Activated gamma-delta T cell treated with anti-CD3 and anti-CD28 coated beads, Interleukin-2, amount 50 U/mL, for 16 hours (primary cell): ENCODE measurements at places on chromosomes 6 and 20.

GRCh38 chr6:53734473-53735299 is 60.1 kb upstream of the LRRC1 start:
- no peak for DNase-seq

DNA sequence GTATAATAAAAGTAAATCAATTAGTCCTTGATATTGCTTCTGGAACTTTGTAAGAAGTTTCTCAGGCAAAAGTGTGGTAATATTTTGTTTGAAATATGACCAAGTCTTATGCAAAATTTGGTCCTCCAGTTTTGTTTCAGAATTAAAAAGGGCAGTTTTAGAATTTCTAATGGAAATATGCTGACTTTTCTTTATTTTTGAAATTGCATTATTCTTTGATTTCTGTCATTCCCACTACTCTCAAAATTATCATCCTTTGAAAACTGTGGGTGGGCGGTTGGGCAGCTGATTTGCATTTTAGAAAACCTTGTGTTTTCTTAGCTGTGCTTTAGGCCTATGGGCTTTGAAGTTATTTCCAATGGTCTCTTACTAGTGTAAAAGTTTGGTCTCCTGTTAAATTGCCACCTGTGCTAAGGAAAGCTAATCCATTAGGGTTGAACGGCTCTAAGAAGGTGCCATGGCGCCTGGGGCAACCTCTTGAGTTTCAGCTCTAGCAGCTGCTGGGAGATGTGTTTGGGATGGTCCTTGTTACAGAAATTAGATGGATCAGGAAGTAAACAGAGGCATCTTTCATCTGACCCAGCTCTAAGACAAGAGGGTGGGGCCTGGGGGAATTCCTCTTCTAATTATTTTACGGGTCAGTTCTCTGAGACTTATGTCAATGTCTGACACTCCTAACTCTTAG is 880.8 kb upstream of the SLC35B3 start:
- DNase-seq: no peak

- DNase-seq: no peak
Measured at GRCh38 chr20:54172532-54172855, 1.3 kb downstream of the CYP24A1 start.

DNA sequence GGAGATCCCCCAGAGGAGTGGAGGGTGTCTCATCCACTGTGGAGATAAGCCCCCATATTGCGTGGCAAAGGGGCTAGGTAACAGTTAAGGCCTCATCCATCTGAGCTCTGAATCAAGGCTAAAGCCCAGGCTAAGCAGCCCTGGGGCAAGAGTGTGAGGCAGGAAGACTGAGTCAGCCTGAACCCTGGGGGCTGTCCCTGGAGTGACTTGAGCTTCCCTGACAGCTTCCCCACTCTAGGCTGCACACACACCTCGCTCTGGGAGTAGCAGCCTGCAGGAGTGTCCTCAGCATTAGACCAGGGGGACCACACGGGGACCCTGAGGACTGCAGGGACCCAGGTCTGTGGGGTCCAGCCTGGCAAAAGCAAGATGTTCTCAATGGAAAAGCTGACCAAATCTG is 27.9 kb downstream of the UBD start:
- no peak for DNase-seq

DNA sequence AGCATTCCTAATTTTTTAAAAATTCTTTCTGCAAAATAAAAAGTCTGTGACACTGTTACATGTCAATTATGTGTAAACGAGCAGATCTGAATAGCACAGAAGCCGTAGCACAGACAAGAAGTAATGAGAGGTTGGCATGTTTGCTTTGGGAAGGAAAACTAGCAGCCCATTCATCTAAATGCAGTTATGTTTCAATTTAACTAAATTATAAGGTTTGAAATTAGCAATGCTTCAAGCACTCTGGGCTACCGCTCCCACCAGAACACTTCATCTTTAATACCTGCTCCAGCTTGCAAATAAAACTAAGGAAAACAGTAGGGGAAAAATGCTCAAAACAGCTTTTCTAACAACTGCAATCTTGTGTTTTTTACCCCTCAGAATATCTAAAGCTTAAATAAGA is 73.9 kb downstream of the PTPRK start:
- DNase-seq: no peak

GRCh38 chr6:111612379-111612778 is 6.7 kb upstream of the TRAF3IP2 start:
- DNase-seq: no peak

GRCh38 chr20:38029453-38029852 is 3.8 kb downstream of the TTI1 start:
- DNase-seq: no peak

DNA sequence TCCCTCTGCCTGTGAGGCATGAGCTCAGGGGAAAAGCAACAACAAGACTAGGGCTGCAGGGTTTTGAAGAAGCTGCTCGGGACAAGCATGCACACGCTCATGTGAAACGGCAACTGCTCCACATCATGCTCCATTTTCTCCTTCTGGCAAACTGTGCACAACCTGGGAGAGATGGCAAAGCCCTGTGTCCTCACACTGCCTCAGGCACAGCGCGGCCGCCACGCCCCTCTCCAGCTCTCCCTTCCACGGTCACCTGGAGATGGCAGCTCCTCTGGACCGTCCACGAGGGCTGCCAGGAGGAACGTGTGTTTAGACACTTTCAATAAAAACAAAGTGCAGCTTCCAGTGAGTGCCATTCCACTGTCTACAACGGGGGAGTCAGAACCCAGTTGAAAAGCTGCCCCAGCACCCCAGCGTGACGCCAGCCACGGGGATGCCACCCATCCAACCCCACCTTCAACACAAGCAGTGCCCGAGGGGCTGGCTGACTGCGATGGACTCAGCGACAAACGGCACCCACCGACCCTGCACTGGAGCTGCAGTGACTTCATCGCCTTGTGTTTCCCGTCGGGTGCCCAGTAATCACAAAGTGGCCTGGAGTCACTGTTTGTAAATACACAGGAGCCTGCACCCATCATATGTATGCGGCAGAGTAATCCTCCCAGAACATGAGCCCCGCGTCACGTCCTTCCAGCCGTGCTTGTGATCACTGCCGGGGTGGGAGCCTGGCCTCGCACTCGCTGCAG is 16.1 kb downstream of the SMOC2 start:
- DNase-seq: no peak

GRCh38 chr20:57007171-57007540 is 259.3 kb downstream of the BMP7 start:
- no peak for DNase-seq

GRCh38 chr20:10631126-10631525 is 42.7 kb downstream of the JAG1 start:
- DNase-seq: no peak

GRCh38 chr6:147651249-147652063 is 143.0 kb downstream of the SAMD5 start:
- no peak for DNase-seq

DNA sequence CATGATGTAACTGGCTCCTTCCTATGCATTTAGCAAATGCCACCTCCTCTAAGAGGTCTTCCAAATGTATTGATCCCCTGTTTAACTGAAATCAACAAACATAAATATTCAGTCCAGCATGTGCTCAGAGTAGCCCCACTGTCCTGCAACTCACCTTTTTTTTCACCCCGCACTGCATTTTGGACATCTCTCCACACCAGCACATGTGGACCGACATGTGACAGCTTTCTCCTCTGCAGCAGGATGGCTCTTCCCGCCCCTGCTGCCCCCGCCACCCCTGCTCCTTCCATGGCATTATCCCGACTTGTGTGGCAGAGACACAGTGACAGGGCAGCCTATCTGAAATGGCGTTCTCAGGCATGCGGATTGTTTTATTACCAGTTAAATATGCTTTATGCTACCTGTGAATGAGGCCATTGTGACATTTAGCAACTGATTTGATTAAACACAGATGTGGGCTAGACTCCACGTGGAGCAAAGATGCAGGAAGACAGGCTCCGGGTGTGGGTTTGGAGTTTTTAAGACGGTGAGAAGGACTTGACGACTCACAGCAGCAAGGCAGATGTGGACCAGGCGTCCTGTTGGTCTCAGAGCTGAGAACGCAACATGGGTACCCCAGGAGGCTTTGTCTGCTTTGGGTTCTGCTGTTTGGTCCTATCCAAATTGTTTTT is 161.2 kb downstream of the EYA2 start:
- no peak for DNase-seq

DNA sequence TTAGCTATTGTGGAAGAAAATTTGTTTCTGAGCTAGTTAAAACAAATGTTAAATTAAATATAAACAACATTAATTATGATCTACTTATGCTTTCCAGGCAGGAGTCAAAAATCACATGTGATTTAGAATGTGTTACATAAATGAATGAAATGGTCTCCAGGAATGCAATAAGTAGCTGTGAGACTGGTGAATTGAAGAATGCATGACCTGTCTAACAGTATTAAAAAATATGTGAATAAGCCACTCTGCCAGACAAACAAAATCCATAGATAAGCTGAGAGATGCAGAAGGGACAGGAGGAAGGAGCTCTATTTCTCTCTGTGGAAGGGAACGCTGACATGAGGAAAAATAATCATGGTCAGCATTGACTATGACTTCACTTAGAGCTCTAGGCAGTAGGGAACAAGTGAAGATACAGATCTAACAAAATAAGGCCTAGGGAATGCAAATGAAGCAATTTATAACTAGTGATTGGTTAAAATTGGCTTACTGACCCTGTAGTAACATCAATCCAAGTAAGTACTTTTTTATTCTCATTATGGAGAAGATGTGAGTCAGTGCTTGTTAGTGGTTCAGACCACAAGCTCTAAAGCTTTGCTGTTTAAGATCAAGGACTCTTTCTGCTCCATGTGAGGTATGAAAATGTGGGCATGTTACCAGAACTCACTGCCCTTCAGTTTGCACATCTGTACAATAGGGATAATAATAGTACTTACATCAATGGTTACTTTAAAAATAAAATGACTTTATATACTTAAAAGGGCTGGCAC is 432.6 kb downstream of the MMUT start:
- no peak for DNase-seq

GRCh38 chr6:91278416-91278815 is 691.5 kb upstream of the MAP3K7 start:
- no peak for DNase-seq

GRCh38 chr6:132812756-132813172 is 1.6 kb upstream of the RPS12 start:
- no peak for DNase-seq

- DNase-seq: no peak
Measured at GRCh38 chr6:158039178-158039557, 57.5 kb downstream of the SYNJ2 start.

- no peak for DNase-seq
Measured at GRCh38 chr20:37345339-37346235, at the start of gene SRC. SRC (plus strand) TSS chr20:37346140; CDS start chr20:37384154, 38,014 bp downstream.

DNA sequence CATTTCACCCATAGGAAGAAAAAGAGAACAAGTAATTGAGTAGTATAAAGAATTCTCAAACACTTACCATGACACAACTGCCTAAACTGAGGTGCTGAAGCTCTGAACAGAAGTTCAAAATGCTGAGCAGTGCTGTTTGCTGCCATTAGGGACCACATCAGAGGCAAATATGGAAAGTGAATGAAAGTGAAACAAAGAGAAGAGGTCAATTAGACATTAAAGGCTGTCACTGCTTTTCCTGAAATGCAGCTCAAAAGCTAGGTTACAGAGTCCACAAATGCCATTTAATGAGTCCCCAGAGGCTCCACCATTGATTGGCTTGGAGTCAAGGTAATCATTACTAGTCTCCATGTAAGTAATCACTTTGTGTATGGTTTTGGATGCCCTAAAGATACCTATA is 46.1 kb downstream of the POU3F2 start:
- DNase-seq: no peak

GRCh38 chr6:73262671-73263569 is at the start of gene KHDC1:
KHDC1 (minus strand) TSS chr6:73263196; CDS start chr6:73242517, 20,679 bp downstream.
- peak; percentile 29 for DNase-seq

DNA sequence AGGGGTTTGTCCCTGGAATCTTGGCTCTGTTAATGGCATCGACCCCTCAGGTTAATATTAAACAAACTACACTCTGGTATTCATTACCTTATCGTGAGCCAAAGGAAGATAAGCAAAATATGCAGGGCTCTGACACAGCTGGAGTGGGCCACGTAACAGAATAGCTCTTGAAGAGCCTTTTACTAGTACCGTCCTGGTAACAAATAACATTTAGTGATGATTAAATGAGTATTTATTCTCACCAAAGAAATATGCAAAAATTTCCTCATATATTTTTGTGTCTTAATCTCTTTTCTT is 20.1 kb upstream of the UTRN start:
- no peak for DNase-seq

DNA sequence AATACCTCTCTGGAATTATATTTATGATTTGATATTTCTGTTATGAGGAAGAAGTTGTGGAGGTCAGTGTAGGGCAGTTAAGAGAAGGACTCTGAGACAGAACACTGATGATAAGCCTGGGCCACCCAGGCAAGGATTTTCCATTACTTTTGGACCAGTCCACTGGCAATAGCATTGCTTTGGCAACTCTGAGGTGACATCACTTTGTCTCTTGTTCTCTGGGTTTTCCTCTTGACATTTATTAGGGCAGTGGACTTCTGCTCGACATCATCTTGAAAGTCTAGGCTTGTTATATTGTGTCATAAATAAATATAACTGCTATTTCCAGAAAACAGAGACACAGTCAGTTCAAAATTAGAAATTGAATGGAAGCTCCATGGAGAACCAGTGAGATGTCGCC is 268.0 kb downstream of the SMOC2 start:
- no peak for DNase-seq

DNA sequence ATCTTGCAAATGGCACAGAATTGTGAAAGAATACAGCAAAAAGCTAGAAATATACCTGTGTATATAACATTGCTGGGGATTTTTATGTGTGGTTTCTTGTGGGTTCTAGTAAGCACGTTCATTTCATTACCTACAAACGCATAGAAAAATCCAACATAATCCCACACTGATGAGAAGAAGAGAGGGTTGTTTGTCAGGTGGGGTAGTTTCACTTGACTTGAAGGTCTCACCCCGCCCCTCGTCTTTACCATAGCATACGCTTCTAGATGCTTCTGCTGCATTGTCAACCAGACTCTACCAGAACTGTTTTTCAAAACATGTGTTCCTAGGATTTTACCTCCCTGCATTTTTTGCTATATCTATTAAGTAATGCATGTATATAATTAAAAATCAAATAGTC is 284.1 kb upstream of the TAB2 start:
- DNase-seq: no peak

- no peak for DNase-seq
Measured at GRCh38 chr6:120614723-120615122, 719.6 kb downstream of the TBC1D32 start.

GRCh38 chr6:2891768-2892170 is 11.3 kb downstream of the SERPINB9 start:
- DNase-seq: no peak

DNA sequence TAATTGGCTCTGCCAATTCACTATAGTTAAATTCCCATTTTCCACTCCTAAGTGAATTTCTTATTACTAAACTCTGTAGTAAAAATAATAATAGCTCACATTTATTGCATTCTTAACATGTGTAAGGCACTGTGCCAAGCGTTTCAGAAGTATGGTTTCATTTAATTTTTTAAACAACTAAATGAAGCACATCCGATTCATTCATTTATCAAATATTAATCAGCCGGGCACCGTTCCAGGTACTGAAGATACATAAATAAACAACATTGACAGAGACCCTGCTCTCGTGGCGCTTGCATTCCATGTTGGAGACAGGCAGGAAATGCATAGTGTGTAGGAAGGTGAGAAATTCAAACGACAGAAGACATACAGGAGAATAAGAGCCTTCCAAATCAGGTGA is 423.2 kb upstream of the JARID2 start:
- no peak for DNase-seq
